Neural crest cell (in vitro differentiated cells): ENCODE measurements at places on chromosomes 1 and 21. TPM values are rescaled to one million over a fixed set of nuclear protein-coding genes. Genes with fewer than 3 reads are reported as not detected.

DNA sequence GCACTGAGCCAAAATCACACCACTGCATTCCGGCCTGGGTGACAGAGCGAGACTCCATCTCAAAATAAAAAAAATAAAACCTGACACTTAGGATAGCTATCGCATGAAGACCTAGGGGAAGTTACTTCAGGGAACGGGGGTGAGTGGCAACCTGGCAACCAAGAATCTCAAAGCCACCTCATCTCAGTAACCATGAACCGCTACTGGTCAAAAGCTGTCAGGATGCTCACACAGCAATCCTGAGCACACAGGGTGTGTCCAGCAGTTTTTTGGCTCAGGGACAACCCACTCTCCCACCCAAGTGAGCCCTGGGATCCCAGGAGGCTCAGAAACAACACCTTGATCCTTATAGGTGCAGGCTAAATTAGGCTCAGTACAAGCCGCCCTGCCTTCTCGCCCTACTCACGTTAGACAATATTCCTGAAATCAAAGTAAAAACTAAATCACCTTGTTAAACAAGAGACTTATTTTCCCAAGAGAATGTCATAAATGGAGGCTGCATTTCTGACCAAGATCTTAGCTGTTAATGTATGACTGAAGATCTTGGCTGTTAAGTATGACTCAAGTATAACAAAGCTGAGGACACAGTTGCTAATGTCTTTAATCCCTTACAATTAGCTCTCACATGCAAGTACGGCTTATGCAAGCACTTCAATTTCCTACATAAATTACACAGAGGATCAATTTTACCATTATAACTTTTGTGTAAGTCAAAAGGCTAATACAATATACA is 48.3 kb upstream of the NADK start:
- no peak for DNase-seq

- no peak for DNase-seq
These were observed 45.4 kb upstream of the POFUT2 start for GRCh38 chr21:45332981-45333582.

The MPL gene
- total RNA-seq = not detected in 2 replicates

GRCh38 chr1:231053493-231054162 is 13.6 kb upstream of the FAM89A start:
- DNase-seq = no peak
